ENCODE measurements at places on chromosomes 11 and 22.

DNA sequence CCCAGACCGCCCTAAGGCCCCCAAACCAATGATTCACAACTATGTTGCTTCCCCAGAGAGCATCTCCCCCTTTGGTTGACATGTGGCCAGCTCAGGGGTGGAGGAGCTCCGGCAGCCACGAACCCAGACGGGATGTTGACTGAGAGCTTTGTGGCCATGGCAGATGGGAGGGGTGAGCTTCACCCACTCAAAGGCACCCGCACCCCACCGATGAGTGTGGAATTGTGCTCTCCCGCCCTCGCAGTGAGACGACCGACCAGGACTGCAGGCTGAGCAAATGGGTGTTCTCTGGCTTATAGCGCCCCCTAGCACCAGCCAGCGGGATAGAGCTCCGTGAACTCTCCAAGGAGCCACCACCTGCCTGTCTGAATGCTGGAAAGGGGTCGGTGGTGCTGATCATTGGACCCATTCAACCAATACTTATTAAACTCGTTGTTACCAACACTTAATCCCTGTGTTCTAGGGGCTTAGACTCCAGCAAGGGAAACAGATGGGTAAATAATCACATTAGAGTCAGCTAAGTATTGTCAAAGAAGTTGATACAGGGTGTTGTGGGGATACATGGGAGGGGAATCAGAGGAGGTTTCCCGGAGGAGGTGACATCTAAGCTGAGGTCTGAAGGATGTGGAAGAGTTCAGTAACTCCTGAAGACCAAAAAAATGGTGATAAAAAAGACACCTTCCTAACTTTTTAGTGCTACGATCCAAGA lies 4.5 kb upstream of the TIMP3 start:
- no peak for DNase-seq

- no peak for DNase-seq
These were observed 4.1 kb downstream of the BEST1 start for GRCh38 chr11:61954106-61954850.

- no peak for DNase-seq
These were observed 19.0 kb upstream of the FEZ1 start for GRCh38 chr11:125515102-125515439.

DNA sequence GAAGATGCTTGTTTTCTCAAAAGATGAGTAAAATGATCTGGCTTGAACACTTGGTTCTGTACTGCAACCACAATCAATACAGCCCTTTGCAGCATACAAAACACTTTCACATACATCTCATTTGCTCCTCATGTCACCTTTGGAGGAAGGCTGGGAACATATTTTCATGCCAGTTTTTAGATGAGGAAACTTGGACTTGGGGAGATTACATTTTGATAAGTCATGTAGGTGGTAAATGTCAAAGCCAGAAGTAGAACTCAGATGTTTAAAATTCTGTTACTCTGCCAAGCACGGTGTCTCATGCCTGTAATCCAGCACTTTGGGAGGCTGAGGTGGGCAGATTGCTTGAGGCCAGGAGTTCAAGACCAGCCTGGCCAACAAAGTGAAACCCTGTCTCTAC lies 121.8 kb downstream of the MICAL2 start:
- no peak for DNase-seq

DNA sequence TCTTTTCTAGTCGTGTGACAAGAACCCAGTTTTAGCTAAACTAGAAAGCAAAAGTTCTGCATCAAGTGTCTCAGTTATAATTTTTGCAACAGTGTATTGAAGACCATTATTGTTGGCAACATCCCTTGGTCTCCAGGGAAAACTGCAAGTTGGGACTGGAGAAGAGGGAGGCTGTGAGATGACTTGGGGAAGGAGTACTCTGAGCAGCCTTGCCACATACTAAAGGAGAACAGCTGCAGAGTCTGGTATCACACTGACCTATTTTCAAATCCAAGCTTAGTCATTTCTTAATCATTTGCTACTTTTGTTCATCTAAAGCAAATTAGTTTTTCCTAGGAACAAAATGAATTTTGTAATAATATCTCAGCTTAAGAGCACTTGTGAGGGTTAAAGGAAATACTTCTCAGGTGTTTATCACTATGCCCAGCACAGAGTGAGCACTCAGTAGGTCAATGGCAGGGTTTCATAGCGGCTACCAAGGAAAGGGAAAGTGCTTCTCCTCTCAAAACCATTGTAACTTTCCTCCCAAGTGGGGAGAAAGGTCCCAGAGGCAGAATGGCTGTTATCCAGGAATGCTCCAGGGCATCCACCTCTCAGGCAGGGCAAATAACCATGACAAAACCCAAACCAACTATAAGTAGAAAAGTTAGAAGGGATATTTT lies 247.1 kb downstream of the C11orf87 start:
- DNase-seq, result no peak

GRCh38 chr11:63448646-63449045 lies 42.3 kb downstream of the PLAAT5 start:
- no peak for DNase-seq

- DNase-seq, result no peak
These were observed at the start of gene CPT1B for GRCh38 chr22:50577987-50578775. TSS of gene CPT1B (minus strand) at chr22:50578427. CDS start at chr22:50577915, 512 bp downstream.

DNA sequence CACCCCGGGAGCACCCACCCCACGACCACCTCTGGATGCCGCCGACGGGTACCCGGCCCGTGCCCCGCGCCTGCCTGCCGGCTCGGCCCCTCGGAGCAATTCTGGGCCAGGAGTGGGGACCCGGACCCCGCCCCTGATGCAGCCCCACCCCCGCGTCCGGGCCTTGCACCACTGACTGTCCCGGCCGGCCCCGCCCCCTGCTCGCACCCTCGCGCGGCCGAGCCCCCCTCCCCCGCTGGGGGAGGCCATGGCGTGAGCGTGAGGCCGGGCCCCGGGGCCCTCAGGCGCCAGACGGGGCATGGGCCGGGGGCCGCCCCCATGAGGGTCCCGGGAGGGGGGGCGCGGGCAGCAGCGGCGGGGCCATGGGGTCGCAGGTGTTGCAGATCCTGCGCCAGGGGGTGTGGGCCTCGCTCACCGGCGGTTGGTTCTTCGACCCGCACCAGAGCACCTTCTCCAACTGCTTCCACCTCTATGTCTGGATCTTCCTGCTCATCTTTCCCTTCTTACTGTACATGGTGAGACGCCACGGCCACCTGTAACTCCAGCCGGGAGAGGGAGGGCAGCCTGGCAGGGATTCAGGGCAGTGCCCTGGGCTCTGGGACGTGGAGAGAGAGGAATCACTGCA lies 486 bp downstream of the PCNX3 start:
- no peak for DNase-seq

- no peak for DNase-seq
These were observed 40.2 kb upstream of the CELSR1 start for GRCh38 chr22:46577368-46578249.

DNA sequence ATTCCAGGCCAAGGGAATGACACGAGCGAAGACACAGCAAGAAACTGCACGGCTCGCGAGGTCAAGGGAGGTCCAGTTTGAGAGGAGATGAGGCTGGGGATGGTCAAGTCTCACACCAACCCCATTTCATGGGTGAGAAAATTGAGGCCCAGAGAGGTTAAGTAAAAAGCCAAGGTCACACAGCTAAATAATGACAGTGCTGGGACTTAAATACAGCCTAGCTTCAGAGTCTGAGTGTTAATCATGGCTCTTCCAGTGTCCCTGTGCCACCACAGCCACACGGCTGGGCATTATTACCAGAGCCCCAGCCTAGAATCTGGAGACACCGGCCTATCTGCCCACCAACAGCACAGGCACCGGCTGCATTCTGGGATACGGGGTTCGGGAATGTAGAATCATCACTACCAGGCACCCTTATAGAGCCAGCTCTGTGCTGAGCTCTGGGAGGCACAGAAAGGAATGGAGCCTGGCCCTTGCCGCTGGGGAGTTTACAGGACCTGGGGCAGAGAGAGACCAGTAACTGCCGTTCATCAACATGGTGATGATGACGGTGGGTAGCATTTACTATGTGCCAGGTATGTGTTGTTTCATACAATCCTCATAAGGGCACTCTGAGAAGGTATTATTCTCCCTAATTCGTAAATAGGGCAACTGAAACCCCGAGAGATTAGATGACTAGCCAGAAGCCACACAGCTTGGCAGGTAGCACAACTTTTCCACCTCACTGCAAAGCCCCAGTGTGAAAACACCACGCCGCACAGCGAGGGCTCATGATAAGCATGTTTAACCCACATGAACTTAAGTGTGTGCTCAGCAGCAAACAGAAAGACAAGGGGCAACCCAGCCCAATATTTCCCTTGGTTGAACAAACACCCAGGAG lies 51.8 kb downstream of the CD6 start:
- DNase-seq, result no peak

GRCh38 chr22:29224121-29224858 lies 18.6 kb downstream of the EMID1 start:
- DNase-seq, result no peak
